ENCODE measurements at places on chromosomes 1 and 21.

- peak; percentile 97 for DNase-seq
These were observed at the start of gene ZNF669 for GRCh38 chr1:247103859-247104591. TSS of gene ZNF669 (minus strand) at chr1:247104356. CDS start at chr1:247104199, 157 bp downstream.

GRCh38 chr1:69947837-69948236 lies 257.5 kb downstream of the LRRC40 start:
- no peak for DNase-seq

DNA sequence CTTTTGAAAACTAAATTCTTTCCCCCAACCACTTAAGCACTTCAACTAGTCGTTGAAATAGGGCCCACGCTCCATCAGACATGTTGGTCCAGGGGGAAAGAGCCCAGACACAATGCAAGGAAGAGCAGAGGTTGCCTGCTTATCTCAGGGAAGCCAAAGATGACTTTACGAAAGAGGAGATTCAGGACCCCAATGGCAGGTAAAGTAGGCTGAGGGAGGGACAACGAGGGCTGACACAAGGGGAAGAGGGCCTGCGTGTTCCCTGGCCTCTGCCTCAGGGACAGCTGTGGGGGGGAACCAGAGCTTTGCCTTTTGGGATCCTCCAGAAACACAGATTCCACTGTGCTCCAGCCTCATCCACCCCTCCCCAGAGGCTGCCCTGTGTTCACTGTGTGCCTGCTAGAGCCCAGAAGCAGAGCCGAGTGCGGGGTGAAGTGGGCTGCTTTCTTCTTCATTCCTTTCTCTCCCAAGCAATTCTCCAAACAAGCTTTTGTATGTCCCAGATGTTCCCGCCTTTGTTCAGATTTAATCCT lies 135.5 kb upstream of the GRIK3 start:
- DNase-seq: no peak

DNA sequence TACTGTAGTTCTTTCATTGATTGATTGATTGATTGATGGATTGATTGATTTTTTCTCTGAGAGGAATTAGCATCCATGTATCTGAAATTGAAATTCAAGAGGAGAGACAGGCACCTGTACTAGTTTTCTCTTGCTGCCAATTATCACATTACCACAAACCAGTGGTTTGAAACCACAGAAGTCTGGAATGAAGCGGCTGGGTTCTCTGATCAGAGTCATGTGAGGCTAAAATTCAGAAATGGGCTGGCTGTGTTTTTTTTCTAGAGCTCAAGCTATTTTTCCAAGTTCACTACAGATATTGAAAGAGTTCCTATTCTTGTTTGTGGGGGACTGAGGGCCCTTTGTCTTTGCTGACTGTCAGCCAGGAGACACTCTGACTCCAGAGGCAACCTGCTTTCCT lies 10.0 kb downstream of the NBPF3 start:
- no peak for DNase-seq

DNA sequence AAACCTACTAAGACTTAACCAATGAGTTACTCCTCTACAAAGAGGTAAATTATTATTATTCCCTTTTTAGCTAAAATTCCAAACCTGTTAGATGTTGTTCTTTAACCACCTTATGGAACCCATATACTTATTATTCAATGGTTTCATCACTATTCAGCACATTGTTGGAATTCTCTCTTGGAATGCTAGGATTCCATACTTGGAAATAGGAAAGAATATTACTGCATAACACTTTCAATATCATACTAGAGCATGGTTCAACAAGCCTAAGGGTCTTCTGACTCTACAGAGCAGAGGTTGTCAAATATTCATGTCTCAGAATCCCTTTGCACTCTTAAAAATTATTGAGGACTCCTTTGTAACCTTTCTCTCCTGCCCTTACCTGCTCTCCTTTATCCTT lies 69.4 kb downstream of the DEGS1 start:
- DNase-seq: no peak

GRCh38 chr21:42534421-42535378 lies 21.0 kb downstream of the SLC37A1 start:
- DNase-seq: peak; percentile 85

DNA sequence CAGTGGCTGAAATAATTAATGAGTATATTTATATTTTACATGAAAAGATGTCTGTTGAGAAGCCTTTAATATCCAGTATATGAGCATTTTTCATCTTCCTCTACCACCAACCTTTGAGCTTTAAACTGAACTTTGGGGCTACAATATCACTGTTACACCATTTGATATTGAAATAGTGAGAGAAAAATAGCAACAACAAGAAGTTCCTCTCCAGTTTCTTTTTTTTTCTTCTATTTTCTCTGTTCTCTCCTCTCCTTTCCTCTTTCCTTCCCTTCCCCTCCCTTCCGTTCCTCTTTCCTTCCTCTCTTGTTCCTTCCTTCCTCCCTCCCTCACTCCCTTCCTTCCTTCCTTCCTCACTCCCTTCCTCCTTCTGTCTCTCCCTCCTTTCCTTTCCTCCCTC lies 1591.4 kb downstream of the PLA2G4A start:
- DNase-seq: no peak

DNA sequence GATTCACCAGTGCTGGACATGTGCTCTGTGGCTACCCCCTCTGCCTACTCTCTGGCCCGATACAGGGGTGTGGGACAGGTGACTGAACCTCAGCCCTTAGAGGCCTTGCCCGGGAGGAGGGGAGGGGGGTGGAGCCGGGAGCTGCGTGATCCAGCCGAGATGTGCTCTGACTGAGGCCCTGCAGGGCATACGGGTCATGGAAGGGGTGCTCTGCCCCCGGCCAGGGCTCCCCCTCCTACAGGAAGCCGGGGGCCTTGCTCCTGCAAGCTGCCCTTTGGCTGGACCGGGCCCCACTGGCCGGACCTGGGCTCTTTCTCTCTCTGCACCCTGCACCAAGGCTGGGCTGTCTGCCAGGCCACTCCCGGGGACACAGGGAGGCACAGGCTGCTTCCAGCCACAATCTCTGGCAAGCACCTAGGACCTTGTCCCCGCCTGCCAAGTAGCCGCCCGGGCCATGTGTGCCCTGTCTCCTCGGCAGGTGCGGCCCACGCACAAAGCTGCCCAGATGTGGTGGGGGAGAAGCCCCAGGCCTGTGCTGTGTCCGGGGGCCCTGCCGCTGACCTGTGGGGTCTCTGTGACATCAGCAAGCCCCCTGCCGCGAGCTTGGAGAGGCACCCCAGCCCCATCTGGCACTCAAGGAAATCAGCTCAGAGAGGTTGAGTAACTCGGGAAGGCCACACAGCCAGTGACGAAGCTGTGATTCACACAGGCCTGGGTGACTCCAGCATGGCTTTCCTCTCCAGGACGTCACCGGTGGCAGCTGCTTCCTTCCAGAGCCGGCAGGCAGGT lies 1.5 kb downstream of the SCNN1D start:
- DNase-seq: peak; percentile 23

GRCh38 chr1:173023343-173023742 lies 27.4 kb downstream of the TNFSF18 start:
- DNase-seq: no peak

- no peak for DNase-seq
These were observed 46.5 kb downstream of the RNF11 start for GRCh38 chr1:51282605-51283004.

DNA sequence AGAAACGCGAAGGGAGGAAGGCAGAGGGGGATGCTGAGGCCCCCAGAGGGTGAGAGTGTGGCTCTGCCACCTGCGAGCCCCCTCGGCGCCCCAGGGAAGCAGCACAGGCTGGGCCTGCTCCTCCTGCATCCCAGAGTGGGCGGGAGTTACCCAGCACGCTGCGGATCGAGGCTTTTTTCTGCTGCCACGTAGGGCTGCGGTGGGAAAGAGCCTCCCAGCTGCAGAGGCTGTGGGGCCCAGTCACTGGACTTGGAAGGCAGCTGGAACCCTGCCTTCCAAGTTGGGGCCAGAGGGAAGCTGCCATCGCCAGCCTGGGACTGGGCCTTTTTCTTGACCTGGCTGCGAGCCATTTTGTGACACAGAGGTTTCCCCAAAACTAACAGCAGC lies 2.3 kb upstream of the GRIK3 start:
- DNase-seq: no peak

DNA sequence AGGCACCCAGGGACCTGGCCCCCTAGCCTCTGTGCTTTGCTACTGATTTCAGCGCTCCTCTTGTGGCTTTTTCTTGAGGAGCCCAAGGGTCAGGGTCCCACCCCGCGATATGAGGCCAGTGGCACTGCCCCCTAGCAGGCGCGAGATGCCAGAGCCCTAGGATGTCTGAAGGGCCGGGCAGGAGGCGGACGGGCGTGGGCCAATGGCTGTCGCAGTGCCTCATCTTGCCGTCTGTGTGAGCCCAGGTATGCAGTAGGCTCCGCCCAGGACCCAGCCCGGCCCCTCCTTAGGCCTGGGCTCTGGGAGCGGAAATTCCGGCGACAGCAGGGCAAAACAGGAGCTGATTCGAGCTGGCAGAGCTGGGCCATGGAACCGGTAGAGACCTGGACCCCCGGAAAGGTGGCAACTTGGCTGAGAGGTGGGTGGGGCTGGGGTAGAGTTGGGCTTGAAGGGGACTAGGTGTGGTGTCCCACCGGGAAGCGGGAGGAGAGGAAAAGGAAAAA lies at the start of gene CNKSR1:
CNKSR1 (plus strand) TSS at position 310 of the 503 bp plus-strand sequence; CDS start at position 367, 57 bp downstream.
- DNase-seq: no peak

DNA sequence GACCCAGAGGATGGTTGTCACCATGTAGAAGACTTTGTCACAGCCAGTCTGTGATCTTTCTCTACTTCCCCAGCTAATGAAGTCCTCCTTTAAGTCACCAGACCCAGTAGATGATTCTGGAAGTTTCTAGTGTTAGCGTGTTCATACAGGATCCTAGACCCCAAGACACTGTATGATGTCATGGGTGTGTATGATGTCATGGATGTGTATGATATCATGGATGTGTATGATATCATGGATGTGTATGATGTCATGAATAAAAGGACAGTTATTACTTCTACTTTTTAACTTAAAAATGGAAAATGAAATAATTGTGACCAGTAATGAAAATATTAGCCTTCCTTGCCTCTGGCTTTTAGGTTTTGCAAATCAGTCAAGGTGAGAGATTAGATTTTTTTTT lies 260.0 kb downstream of the FMN2 start:
- no peak for DNase-seq

DNA sequence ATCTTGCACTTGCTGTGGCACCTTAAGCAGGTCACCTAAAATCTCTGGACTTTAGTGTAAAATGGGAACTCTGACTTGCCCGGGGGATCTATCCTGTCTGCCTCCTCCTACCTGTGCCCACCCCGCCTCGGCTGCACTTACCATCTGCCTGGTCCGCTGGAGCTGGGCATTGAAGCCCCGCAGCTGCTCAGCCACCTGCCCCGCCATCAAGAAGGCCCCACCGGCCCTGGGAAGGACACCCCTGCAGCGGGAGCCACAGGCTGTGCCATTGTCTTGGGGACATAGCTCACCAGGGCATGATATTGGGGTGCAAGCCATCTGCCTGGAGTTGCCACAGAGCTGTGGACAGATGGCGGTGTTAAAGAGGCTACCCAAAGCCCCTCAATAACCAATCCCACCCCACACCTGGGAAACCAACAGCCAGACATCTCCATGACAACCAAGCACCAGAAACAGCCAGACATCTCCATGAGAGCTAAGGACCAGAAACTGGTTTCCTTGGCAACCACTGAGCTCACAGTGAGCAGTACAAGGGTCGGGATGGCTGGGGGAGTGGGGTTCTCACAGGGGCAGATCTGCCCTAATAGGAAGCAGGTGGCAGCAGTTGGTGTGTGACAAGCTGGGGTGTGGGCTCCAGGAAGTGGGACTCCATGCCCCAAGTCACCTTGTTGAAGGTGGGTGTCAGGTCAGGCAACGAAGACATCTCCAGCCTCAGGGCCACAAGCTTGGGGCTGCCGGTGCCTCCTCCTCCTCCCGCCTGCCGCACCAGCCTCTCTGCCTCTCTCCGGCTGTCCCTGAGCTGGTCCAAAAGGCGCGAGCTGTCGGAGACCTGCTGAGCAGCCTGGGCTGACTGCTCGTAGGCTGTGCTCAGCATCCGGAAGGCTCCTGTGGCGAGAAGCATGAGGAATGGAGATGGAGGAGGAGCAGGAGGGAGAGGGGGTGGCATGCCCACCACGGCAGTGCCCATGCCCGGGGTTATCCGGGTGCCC lies 29.1 kb downstream of the LAMB3 start:
- no peak for DNase-seq

DNA sequence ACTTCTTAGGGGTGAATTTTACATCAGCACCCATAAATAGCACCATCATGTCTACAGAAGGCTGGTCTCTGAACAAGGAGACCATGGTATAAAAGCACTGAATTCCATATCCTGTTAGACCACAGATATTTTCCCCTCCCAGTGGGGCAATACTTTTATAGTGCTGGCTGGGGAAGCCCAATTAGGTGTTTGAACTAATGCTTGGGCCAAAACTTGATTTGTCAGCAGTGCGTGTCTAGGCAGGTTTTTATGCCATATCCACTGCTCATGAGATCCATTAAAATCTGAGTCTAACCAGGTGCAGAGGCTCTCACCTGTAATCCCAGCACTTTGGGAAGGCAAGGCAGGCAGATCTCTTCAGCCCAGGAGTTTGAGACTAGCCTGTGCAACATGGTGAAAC lies 623.0 kb downstream of the NPHP4 start:
- DNase-seq: no peak

GRCh38 chr1:26234644-26235370 lies 807 bp downstream of the CEP85 start:
- DNase-seq: peak; percentile 17

GRCh38 chr1:210663730-210664573 lies 335.2 kb downstream of the HHAT start:
- DNase-seq: no peak

GRCh38 chr1:216688127-216688657 lies 35.0 kb downstream of the ESRRG start:
- no peak for DNase-seq

DNA sequence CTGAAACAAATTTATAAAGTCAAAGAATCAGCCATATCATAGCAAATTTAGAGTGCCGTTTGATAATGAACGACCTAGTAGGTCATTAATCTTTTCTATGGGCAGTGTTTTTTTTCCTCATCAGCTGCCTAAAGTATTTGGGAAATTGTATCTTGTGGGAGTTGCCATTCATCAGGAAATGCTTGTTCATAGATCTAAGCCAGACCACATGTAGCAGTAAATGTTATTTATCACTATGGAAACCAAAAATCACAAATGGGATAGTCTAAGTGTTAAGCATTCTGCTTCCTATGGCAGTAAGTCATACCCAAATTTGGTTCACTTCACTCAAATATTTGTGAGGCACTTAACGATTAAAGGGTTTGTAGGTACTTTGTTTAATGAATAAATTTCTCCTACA lies 52.9 kb downstream of the LRRC8D start:
- DNase-seq: no peak

GRCh38 chr1:241271427-241271826 lies 85.6 kb downstream of the RGS7 start:
- no peak for DNase-seq

Data from suppressor macrophage (primary cell).